CD4-positive, alpha-beta T cell (primary cell): ENCODE measurements at places on chromosomes 5 and 9. TPM values are rescaled to one million over a fixed set of nuclear protein-coding genes. Genes with fewer than 3 reads are reported as not detected.

DNA sequence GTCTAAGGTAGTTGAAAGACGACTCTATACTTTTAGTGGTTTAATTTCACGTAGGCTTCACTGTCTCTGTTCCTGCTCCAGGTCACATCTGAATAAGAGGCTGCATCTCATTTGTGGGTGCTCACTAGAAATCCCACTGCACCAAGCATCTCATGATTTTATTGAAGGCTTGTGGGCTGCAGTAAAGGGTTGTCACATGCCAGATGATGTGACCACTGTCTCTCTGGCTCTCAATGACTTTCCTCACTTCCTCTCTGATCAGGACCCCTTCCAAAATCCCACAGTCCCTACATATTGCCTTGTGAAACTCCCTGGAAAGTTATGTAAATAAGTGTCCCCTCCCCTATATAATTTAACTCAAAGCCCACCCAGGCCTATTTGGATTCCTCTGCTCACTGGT, 8.9 kb upstream of the ZCCHC10 start:
- DNase-seq = no peak

- no peak for DNase-seq
Measured at GRCh38 chr5:167966979-167967378, 324.5 kb upstream of the WWC1 start.

Gene ECSCR
- total RNA-seq = not detected

GRCh38 chr5:107275333-107275732, 395.4 kb downstream of the EFNA5 start:
- no peak for DNase-seq

Gene PCDHGB7
- not detected for total RNA-seq

- peak; percentile 1 for DNase-seq
Measured at GRCh38 chr9:17063535-17064135, 71.2 kb upstream of the CNTLN start.

Gene TAL2
- not detected for total RNA-seq

DNA sequence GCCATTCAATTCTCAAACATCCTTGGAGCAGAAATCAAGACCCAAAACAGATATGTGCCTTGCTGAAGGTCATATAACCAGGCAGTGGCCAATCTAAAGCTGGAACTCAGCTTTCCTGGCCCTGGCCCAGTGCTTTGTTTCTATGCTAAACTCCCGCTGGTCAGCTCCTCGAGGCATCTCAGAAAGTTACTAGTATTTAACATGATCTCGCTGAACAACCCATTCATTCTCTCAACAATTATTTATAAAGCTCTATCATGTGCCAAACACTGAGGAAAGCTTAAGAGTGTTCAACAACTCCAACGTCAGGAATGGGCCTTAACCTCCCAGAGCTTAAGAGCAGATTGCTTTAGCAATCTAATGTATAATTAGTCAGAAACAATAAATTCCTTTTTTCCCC, 54.0 kb downstream of the FOXD1 start:
- DNase-seq = no peak

DNA sequence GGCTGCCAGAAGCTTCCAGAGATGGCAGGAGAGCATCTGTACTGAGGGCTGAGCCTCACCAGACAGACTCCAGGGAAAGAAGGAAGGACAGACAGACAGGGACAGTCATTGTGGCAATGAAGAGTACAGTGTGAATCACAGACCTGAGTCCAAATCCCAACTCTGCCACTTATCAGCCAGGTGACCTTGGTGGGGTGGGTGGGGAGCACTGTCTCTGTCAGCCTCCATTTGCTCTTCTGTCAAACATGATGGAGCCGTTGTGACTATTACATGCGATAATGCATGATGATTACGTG, 85.9 kb upstream of the FSTL4 start:
- no peak for DNase-seq

Gene PGM5
- not detected for total RNA-seq

Gene ZNF474
- not detected for total RNA-seq

Gene GZMA
- total RNA-seq = 3.5 TPM

DNA sequence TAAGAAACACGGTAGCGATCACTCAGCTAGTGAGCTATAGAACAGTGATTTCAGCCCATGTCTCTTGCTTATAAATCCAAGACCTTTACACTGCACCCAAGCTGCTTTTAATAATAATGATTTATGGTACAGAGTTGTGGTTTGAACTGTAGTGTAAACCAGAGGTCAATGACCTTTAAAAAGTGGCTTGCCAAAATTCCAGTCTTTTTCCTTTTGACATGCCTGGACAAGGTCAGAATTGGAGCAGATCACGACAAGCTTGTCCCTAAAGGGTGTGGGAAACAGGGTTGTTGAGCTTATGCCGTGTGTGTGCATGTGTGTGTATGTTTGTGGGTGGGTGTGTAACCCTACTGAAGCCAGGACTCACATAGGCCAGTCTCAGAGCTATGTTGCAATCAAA, 225.3 kb upstream of the CLINT1 start:
- no peak for DNase-seq

Gene OR1J2
- total RNA-seq = not detected

Gene N4BP3
- total RNA-seq = 4.3 TPM

- DNase-seq = no peak
Measured at GRCh38 chr5:55324006-55324405, 16.2 kb downstream of the MTREX start.

DNA sequence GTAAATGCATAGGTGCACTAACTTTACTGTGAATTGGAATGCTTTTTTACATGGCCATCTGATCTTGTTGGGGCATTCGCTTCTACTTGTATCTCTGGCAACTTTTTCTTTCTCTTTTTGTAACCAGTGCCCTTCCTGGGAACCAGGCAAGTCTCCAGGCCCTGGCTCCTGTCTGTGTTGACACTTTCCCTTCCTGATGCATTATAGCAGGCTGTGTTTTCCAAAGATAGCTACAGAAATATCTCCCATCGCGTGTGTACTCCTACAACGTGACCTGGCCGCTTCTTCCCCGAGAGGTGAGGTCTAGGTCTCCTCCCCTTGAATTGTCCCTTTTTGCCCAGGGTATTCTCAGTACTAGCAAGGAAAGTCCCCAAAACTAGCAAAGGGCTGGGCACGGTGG, 81.1 kb upstream of the SPIN1 start:
- DNase-seq = no peak

DNA sequence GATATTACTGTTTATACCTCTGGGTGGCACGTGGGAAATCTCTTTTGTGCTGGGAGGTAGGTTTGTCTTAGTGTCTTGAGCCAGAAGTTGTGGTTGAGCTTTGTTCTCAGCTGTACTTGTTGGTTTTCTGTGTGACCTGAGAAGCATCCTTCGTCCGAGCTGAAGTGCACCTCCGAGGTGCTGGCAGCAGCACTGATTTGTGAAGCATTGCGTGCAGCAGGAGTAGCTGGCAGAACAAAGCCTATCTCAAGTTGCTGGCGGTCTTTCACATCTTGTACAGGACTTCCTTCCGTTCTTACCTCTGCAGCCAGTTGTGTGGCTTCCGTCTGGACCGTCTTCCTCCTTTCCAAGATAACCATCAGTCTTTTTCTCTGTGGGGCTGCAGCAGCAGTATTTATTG, 4.3 kb downstream of the PRRC2B start:
- peak; percentile 58 for DNase-seq

DNA sequence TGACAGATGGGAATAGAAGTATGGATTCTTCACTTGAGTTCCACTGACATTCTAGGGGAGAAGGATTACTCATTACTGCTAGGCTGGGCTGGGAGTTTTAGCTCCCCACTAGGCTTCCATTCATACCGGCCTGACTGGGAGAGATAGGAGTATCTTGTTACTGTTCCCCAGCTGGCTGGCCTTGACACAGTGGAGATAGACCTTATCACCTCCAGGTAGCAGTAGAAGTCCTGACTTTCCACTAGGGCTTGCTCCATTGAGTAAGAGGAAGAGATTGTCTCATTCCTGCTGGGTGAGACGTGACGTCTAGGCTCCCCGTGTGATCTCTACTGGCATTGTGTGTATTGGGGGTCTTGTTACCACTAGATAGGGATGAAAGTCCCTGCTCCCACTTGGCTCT, 156.4 kb downstream of the CACNA1B start:
- DNase-seq = no peak

Gene CD274
- total RNA-seq = 6.3 TPM

- DNase-seq = no peak
Measured at GRCh38 chr5:62017092-62017491, 288.9 kb upstream of the KIF2A start.

DNA sequence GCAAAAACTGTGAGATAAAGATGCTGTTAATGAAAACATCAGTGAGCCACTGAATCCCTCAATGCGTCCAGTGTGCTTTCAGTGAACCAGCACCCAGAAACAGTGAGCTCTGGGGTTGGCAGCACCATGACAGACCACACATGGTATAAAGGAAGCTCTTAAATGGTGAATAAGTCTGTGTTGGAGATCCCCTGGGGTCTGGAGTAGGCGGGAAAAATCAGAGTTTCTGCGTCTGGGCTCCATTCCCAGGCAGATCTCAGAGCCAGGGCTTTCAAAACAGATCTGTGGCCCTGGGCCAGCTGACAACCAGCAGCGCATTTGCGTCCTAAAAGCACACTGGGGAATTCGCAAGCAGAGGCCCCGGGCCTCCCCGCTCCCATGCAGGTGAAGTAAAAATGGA, 233.5 kb downstream of the FRMD3 start:
- no peak for DNase-seq

Gene DRD1
- total RNA-seq = not detected

DNA sequence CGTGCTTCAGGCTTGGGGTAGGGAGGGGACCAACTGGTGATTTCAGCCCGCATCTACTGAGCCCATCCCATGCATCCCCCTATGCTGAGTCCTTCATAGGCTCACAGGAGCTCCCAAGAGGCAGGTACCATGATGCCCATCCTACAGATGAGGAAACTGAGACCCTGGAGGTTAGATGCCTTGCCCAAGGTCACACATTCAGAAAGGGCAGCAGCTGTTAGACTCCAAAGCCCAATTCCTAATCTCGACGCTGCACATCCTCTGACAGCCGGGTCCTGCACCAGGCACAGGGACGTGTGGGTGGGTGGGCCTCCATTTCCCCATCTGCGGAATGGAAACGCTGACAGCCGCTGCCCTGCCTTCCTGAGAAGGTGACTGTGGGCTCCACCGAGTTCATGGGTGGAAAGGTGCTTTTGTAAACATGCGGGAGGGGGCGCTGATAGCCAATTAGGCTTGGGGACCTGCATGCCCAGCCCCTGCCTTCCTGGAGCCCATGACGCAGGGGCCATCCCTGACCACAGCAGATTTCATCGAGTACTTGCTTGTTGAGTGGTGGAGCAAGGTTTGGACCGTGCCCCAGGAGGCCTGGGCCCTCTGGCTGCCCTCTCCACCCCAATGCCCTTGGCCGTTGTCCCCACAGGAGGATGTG, 2.2 kb downstream of the DNM1 start:
- peak; percentile 22 for DNase-seq

DNA sequence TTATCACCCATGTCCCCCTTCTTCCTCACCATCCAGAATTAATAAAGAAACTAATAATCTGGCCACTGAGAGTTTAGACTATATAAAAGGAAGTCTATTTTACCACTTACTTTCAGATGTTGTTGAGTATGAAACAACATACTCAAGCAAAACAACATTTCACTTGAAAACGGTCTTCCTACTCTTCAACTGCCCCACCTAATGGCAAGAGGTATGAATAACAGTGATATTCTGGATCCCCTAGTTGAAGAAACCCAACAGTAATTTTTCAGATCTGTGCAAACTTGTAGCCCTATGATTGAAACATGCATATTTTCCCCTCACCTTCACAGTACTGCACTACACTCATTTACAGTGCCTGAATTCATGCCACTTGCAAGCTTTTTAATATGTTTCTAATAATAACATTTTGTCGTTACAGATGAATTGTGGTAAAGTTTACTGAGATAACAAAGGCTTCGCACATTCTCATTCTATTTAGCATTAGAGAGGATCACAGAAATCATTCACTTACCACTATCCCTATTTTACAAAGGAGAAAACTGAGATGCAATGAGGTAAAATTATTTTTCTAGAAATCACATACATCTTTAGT, 267.9 kb upstream of the PDE4D start:
- DNase-seq = no peak

DNA sequence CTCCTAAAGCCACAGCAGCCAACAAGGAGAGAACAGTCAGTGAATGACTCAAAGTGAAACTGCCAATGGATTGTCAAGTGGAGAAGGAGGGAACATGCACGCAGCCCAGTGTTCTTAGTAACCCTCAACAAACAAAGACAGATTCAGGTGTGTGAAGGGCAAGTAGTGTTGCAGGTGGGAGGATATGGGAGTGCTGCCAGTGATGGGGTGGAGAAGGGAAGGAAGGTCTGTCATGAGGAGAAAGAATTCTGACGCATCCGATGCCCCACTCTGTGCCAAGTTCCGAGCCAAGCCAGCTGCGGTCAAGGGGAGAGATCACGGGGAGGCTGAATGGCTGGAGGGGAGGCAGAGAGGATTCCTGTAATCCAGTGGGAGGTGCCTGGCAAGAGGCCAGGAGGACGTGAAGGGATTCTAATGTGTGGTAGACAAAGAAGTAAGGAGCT, 56.5 kb downstream of the CAST start:
- DNase-seq = no peak

GRCh38 chr5:112087222-112087621, 330.2 kb upstream of the NREP start:
- no peak for DNase-seq

Gene ANKDD1B
- 0.30 TPM for total RNA-seq

DNA sequence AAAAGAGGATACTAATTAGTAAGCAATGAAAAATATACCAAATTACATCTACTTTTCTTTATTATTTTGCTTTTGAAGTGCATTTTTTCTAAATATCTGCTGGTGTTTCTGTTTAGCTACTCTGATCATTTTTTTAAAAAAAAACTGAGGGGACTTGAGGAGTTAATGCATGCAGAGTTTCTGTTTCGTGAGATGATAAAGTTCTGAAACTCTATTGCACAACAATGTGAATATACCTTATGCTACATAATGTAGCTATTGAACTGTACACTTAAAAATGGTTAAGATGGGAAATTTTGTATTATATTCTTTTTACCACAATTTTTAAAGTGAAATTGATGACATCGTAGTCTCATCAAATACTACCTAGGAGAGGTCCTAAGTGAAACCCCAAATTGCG, 288.3 kb upstream of the NR4A3 start:
- DNase-seq = no peak

Gene IL13
- not detected for total RNA-seq

- no peak for DNase-seq
Measured at GRCh38 chr5:149333711-149334443, 11.4 kb upstream of the GRPEL2 start.

GRCh38 chr5:110258460-110259216, 467.8 kb downstream of the TMEM232 start:
- no peak for DNase-seq
